ENCODE measurements at places on chromosomes 1 and 21.

DNA sequence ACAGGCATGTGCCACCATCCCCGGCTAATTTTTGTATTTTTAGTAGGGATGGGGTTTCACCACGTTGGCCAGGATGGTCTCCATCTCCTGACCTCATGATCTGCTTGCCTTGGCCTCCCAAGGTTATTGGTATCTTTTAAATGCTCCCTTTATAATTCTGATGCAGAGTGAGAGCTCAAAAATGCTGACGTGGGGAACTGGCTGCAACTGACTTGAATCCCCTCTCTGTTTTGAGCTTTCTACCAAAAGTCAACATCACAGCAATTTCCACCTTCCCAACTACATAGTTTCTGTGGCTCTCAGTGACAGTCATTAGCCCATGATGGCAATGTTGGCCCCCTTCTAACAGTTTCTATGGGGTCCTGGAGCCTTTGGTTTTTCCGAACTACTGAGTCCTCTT is 268.2 kb upstream of the FOXD3 start:
- DNase-seq = no peak

- no peak for DNase-seq
Observed at GRCh38 chr1:179425186-179425585, 59.4 kb downstream of the AXDND1 start.

- no peak for DNase-seq
Observed at GRCh38 chr1:64519901-64520300, 50.0 kb downstream of the CACHD1 start.

- no peak for DNase-seq
Observed at GRCh38 chr1:109636201-109636952, 16.7 kb downstream of the AMPD2 start.

DNA sequence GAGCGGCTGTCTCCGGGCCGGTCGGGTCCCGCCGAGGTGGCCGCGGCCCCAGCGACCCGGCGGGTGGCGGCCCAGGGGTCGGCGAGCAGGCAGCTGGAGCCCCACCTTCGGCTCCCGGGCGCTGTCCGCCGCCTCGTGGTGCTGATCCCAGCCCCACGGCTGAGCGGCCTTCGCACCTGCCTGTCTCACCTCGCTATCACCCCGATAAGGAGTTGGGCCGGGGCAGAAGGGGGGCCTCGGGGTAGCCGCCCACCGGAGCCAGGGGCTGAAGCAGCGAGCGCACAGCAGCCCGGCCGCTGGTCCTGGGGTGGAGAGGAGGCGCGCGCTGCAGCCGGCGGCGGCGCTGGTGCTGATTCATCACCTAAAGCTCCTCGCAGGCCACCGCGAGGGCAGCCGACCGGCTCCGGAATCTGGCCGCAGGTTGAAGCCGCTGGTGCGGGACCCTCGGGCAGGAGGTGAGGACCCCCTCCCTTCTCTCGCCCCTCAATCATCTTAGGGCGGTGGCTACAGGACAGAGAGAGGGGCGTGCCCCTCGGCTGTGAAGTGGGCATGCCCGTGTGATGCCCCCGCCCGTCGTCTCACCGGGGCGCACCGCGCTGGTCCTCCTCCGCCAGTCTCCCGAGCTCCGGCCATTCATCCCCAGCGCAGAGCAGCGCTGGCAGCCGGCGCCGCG is 575 bp downstream of the TRIM67 start:
- DNase-seq = no peak

DNA sequence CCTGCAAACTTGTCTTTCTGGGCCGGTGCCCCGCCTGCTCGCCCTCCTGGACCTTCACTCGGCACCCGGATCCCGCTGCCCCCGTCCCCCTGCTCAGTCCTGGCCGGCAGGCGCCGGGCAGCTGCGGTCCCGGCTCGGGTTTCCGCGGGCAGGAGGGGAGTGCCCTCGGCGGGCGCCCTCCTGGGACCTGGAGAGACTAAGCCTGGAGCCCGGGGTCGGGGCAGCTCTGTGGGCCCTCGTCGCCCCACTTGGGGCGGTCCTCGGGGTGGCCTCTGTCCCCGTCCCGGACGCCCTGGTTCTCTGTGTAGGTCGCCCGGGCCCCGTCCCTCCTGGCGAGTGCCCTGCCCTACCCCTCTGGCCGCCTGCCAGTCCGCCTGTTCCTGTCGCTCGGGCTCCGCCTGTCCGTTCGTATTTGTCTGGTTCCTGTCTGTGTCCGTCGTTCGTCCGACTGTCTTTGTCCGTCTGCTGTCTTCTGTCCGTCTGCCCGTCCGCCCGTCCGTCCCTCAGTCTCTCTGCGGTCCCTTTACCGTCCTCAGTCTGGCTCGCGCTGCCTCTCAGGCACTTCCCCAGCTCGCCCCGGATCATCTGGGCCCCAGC is 490 bp downstream of the SERINC2 start:
- no peak for DNase-seq

Data from BJ (cell line).